Fibroblast of skin of left quadriceps (primary cell): ENCODE measurements at places on chromosomes 1 and 21.

GRCh38 chr1:115275216-115275615, 62.8 kb downstream of the NGF start:
- no peak for DNase-seq

DNA sequence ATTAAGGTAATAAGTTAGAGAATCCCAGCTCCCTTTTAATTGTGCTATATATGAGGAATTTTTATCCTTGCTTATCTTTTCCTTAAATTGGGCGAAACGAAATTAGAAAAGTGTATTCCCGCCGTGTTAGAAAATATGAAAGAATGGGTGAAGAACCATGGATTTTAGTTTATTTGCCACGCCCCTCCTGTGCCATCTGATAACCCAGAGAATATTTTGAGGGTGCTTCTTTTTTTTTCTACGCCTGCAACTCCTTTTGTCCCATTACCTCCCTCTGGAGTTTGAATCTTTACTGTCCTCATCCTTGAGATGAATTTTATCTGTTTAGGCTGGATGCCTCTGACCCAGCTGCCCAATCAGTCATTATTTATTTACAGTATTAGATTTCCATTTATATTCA, 1.6 kb downstream of the TLCD4 start:
- no peak for DNase-seq

- DNase-seq = no peak
Observed at GRCh38 chr1:167837326-167837725, 76.6 kb downstream of the ADCY10 start.

GRCh38 chr1:227240983-227241382, 77.3 kb downstream of the CDC42BPA start:
- no peak for DNase-seq

DNA sequence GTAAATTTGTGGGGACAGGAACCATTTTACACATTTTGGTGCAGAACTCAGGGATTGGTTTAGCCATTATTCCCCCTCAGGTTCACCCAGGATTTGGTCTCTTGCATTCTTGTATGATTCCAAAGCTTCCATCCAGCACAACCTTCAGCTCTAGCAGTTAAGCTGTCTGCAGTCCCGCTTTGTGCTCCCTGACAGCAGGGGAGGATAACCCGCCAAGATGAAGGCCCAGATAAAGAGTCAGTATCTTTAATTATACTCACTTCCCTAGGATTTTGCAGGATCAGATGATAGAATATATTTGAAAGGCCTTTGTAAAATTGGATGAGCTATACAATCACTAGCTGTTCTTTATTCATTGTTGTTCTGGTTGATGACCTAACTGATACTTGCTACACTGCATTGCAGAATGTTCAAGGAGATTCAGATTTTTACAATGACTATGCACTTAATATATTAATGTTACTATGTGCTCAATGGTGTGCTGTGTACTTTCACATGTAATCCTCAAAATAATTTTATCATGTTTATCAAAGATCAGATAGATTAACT, 49.8 kb downstream of the SLC16A1 start:
- DNase-seq = no peak

DNA sequence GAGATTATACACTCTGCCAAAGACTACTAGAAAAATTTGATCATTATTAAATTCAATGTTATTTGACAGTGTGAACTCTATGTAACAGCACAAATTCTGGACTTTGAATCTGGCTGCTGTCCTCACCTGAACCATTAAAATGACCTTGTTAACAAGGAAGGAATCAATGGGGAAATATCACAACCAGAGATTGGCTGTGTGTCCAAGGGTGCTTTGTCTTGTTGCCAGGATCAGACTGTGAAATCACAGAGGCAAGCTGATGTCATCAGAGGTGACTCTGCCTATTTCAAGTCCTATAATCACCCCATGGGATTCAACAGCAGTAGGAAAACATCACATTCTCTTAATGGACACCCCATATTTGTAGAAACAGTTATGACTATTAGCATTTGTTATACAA, 46.8 kb downstream of the ADAMTS5 start:
- no peak for DNase-seq
